GM20000 (cell line): ENCODE measurements at places on chromosomes 3 and 15.

DNA sequence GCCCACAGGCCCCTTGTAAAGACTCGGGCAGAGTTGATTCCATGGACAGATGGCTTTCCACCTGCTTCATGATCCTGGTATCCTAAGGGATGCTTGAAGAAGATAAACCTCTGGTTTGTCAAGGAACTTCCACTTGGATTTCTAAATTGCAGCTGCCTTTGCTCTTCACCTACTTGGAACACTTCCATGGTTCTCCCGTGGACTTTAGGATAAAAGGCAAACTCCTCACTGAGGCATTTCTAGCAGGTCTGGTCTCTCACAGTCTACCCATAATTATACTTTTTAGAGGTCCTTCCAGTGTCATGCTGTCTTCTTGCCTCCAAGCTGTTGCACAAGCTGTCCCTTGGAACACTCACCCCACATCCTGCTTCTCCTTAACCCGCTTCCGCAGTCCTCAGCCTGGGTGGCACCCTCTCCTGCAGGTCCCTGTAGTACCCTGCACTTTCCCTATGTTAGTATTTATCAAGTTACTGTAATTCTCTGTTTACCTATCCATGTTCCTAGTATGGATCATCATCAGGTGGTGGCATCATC lies 12.7 kb downstream of the TLNRD1 start:
- DNase-seq = no peak

GRCh38 chr3:147311716-147312115 lies 94.6 kb downstream of the ZIC4 start:
- no peak for DNase-seq

- no peak for DNase-seq
These were observed 63.4 kb upstream of the C15orf39 start for GRCh38 chr15:75138016-75138999.

DNA sequence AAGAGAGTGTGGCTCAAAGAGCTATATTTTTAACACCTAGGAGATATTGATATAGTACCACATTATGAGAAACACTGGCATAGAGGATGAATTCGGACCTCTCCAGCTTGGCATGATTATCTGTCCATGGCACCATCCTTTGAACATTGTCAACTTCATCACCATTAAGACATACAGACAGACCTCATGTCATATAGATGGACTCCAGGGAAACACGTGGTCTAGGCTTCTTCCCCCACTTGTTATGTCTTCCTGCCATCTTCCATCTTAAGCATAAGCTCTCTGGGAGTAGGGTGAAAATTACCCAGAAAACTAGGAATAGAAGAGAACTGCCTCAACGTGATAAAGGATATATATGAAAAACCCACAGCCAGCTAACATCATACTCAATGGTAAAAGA lies 51.8 kb downstream of the OCA2 start:
- DNase-seq = no peak

GRCh38 chr3:193231201-193231600 lies 9.8 kb upstream of the PLAAT1 start:
- DNase-seq = no peak

DNA sequence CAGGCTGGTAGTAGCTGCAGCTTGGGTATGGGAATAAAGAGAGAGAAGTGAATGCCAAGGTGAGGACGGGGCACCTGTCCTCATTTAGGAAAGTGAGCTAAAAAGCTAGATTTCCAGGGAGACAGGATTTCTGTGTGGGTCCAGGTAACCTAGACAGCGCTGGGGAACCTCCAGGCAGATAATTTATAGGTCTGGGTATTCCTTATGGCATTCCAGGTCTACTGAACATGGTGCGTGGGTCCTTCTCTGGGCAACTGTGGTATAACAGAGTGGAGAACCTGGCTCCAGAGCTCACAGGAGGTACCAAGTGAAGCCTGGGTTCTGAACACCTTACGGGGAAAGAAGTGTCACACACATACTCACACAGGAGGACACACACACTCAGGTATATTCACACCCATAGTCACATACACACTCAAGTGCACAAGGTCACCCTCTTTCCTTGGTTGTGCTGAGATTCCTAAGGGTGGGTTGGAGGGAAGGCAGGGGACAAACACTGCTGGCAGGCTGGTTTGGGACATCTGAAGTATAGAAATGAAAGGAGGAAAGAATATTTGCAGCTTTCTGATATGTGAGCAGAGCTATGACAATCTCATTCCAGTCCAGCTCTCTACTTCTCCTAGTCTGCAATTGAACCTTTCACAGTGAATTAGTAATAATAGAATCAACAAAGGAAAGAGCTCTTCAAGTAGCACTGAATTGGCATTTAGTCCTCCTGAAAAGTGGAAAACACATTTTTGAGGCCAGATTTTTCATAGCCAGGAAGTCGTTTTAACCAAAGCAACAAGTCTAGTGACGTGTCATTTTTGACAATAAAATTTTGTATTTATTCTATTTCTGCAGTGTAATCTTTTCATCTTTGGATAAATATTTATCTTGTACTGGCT lies 37.4 kb upstream of the ITGA11 start:
- no peak for DNase-seq

GRCh38 chr3:77462951-77463350 lies 423.1 kb downstream of the ROBO2 start:
- no peak for DNase-seq

DNA sequence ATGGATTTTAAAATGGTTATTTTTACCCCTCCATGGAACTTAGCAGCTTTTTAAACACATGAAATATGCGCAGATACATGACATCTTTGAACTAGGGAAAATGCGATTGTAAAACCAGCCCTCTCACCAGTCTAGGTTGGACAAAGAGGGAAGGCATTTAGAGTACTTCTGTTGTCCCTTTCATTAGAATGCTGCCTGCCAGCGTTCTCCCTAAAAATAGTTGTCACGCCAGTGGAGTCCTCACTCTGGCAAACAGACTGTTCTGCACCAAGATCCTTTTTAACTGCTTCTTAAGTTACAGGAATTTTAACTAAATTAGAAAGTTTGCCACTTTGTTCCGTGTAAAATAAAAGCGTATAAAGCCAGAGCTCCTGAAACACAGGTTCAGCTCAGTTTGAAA lies 295.3 kb downstream of the VPS13C start:
- DNase-seq = no peak

DNA sequence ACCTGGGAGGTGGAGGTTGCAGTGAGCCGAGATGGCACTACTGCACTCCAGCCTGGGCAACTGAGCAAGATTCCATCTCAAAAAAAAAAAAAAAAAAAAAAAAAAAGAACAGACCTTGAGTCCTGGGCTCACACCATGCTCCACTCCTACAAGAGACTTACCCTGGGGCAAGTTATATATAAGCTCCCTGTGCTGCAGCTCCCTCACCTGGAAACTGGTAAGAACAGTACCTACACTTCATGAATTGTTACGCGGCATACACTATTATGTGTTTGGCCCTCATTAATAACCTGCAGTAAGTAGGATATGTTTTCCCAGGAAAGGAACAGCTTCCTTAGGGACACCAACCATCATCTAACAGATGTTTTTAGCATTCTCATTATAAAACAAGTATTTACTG lies 119.6 kb downstream of the FMN1 start:
- no peak for DNase-seq

- DNase-seq = no peak
These were observed 433.2 kb upstream of the BCHE start for GRCh38 chr3:166270429-166270828.

- no peak for DNase-seq
These were observed 15.7 kb downstream of the THOC7 start for GRCh38 chr3:63847718-63848450.

DNA sequence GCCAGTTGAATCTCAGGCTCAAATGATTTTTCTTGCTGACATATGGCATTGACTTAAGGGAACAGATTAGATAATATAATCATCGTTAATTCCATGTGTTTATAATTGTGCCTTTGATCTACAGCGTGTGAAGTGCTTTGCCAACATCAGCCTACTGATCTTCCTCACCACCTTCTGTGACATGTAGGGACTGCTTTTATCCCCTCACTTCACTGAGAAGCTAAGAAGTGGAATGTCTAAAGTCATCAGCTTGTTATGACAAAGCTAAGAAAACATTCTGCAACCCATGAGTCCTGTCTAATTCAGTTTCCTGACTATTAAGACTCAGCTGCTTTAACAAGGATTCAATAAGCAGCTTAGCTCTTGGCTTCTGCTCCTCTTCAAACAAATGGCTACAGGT lies 106.0 kb downstream of the MYH15 start:
- no peak for DNase-seq

DNA sequence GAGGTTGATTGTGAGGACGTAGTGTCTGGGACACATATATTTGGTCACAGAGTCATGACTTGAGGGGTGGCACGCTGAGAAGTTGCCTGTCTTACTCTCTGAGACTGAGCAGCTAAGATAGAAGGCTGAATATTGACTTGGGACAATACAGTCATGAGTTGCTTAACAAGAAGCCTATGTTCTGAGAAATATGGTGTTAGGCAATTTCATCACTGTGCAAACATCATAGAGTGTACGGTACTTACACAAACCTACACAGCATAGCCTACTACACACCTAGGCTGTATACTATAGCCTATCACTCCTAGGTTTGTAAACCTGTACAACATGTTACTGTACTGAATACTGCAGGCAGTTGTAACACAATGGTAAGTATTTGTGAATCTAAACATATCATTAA lies 30.3 kb upstream of the SPESP1 start:
- DNase-seq = no peak

- DNase-seq = no peak
These were observed 3.6 kb upstream of the KBTBD12 start for GRCh38 chr3:127911421-127911931.

DNA sequence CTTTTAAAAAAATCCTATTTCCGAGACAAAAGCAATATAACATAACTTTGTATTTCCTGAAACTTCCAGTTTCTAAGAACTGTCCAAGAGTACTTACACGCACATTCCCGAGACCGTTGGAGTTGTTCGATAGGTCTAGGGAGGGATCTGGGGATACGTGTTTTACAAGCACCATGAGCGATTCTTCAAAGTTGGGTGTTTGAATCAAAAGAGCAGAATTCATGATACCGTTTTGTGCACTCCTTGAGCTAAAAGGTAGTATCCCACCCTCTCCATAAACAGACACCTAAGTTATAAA lies 700 bp upstream of the EDEM1 start:
- no peak for DNase-seq

DNA sequence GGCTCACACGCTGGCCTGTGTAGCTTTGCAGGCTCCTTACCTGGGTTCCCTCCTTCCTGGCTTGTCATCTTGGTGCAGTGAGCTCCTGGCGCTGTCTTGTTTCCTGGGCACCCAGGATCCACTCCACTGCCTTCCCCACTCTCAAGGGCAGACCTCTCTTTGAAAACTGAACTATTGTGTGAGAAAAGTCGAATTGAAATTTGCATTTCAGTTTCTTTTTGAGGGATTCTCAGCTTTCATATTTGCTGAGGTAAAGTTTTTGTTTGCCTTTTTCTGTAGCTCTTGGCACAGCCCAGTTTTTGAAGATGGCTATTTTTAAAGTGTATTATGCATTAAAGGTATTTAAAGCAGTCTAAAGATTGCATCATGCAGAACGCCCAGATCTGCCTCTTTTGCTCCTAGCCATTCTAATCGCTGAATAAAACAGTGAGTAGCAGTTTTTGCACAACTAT lies 70.1 kb downstream of the CCK start:
- DNase-seq = peak; percentile 77

DNA sequence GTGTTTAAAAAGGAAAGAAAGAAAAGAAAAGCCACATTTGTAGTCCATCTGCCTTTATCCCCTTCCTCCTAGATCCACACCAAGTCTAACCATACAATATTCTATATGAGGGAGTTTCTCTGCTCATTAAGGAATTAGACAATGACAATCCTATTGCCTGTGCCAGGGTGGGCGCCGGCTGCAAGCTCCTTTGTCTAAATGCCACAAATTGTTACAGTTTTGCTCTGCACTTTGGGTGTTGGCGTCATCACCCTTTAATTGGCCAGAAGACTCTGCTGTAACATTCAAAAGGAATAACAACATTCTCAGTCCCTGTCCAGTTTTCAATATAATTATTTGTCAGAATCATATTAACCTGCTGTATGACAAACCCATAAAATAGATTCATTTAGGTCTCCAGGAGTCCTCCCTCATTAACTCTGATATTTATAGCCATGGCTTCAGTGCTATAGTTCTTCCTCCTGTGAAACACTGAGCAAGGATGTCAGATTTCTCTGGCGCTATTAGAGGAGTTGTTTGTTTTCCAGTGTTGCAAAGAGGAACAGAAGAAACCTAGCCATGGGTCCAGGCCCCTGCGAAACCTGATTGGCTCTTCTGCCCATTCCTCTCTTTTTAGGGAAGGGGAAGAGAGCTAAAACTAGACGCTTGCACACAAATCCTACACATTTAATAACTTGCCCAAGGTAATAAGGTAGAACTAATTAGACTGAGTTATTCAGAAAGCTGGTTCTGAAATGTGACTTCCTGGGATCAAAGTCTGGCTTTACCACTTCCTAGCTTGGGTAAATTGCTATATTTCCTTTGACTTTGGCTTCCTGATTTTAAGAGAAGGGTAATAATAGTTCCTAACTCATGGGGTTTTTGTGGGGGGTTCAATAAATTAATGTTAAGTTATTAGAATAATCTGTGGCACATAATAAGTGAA lies 112.4 kb downstream of the CD47 start:
- DNase-seq = no peak

- no peak for DNase-seq
These were observed 181.4 kb upstream of the BCL6 start for GRCh38 chr3:187926620-187927019.

DNA sequence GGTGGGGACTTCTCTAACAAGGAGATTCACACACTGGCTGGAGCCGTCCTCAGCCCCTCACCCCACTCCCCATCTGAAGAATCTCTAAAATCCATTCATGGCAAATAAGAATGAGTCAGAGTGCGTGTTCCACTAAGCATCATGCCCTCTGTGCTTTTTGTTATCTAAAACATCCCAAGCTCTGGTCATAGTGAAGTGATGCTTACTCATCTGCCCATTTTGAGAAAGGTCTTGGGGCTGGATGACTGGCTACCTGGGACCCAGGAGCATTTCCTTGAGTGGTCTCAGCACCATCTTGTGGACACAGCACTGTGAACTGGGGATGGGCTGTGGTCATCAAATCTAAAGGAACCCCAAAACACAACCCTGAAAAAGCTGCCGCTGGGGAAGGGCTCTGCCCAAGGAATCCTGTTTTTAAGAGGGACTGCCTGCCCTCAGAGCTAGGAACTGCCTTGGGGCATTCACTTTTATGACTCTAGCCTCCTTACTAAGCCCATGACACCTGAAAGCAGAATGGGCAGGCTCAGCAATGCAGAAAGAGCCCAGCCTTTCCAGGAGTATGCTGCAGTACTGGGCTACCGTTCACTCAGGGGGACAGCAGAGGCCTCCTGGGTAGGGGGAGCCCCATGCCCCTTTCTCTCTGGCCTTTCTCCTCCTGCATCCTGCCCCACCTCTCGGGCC lies 53.5 kb downstream of the ZBTB38 start:
- no peak for DNase-seq
